ENCODE measurements at places on chromosomes 11 and 22.

- no peak for DNase-seq
Observed at GRCh38 chr11:7450836-7451235, 34.5 kb upstream of the OLFML1 start.

DNA sequence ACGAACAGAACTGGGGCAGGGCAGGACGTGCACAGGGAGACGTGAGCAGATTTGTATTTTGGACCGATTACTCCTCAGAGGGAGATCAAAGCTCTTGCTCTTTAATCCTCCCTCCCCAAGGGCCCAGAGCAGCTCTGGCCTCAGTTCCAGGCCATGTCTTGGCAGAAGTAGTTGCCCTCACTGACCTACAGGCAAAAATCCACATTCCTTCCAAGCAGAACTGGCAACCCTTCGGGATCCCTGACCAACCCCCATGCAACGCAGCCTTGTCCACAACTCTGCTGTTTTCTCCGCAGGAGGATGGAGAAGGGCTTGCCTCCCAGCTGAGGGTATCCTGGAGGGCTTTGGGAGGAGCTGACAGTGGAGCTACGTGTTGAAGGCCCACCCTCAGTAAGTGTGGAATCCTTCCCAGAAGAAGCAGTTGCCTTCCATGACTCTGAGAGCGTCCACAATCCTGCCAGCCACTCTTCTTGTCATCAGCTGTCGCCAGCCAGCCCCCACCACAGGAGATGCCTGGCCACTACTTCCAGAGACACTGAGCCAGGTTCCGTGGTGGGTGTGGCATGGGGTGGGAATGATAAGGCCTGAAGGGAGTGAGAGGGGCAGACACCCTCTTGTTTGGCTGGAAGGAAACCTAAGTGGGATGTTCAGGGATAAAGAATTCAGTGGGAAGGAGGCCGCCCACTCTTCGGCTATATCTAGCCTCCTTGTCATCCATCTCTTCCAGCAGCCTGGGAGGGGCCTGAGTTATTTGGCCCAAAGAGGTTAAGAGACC is 68.1 kb downstream of the PDE2A start:
- DNase-seq: no peak

- DNase-seq: no peak
Observed at GRCh38 chr11:74412733-74413359, 14.6 kb upstream of the PGM2L1 start.

DNA sequence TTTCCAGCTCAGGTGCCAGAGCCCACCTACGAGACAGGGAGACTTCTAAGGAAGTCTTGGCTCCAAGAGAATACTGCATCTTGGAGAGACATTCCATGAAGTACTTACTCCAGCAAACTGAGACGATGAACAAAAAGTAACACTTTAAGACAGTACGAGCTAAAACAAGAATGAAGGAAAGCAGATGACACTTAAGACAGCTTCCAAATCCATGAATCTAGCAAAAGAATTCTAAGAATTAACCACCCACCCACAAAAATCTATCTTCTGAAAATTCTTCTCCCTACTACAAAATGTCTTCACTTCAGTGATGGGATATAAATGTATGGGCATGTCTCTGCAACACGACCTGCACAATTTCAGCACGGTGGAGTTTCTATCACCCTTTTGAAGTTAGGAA is 132.9 kb downstream of the C11orf58 start:
- no peak for DNase-seq

DNA sequence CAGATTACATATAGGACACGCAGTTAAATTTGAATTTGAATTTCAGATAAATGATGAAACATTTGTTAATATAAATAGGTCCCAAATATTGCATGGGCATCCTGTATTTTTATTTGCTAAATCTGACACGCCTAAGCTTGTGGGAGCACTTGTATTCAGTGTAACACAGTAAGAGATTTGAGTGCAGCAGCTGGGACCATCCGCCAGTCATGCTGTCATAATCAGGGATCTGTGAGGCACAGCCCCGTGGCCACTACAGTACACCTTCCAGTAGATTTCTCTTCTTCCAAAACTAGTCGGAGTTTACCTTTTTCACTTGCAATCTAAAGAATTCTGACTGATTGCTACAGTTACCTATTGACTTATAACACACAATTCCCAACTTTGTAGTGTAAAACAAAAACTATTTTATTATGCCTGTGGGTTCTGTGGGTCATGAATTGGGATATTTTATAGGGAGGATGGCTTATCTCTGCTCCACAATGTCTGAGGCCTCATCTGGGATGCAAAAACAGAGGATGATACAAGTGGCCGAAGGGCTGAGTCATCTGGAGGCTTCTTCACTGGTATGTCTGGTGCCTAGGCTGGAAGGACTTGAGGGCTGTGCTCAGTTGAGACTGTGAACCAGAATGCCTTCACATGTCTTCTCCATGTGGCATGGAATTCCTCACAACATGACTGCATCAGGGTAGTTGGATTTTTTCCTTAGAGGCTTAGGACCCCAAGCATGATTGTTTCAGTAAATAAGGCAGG is 74.1 kb downstream of the PRSS23 start:
- DNase-seq: no peak

DNA sequence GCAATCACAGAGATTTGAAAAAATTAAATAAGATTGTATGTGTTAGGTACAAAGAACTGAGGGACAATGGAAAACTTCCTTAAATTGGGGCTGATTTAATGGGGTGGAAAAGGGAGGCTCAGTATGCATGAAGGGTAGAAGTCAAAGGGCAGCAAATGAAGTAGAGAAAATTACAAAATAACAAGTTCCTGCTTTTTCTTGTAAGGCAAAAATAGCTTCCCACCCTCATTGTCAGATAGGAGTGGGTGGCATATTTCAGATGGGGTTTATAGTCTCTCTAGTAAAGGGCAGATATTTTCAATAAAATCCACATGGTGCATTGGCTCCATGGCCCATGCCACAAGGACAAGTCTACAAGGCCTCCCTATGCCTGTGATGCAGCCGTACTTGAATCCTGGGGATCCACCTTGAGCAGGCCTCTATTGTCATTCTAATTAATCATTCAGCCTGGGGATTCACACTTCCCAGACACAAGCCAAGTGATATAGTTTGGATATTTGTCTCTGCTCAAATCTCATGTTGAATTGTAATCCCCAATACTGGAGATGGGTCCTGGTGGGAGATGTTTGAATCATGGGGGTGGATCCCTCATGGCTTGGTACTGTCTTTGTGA is 36.7 kb upstream of the SESN3 start:
- DNase-seq: no peak

DNA sequence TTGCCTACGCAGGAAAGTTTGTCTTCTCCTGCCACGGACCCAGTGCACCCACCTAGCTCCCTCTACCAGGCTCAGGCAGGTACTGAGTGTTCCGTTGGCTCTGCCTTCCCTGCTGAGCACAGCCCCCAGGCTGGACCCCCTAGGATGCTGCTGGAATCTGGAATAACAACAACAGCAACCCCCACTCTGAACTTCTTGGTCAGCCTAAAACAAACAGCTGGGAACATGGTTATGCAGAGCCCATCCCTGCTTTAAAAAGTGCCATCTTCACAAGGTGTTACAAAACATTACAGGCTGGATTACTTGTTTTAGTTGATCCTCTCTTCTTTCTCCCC is 1.8 kb downstream of the OPCML start:
- DNase-seq: no peak

GRCh38 chr11:67376873-67377808 is 3.7 kb upstream of the CLCF1 start:
- DNase-seq: no peak

- no peak for DNase-seq
Observed at GRCh38 chr11:119155733-119156492, 7.1 kb downstream of the ABCG4 start.

- no peak for DNase-seq
Observed at GRCh38 chr11:72237112-72237931, 6.7 kb downstream of the PHOX2A start.

GRCh38 chr11:86070142-86071056 is 1.5 kb upstream of the PICALM start:
- no peak for DNase-seq

GRCh38 chr11:2684581-2684980 is 15.2 kb downstream of the KCNQ1OT1 start:
- no peak for DNase-seq

- DNase-seq: no peak
Observed at GRCh38 chr11:109856928-109857327, 236.3 kb upstream of the ZC3H12C start.

DNA sequence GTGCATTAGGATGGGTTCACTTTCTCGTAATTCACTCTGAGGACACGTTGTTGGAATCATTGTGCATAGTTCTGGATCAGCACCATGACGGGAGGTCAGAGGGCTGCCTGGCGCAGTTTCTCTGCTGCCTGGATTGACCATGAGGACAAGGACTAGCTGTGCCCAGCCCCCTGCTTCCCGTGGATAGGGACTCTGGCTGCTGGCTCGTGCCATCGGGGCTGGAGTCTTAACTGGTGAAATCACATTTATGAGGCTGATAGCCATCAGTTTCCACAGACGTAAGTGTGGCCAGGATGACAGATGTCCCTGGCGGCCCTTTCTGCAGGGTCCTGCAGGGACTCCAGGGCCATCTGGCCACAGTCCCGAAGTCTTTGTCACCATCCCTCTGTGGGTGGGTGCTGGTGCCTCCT is 24.1 kb upstream of the GRAMD4 start:
- no peak for DNase-seq

GRCh38 chr22:41975299-41976069 is 6.2 kb downstream of the SEPTIN3 start:
- no peak for DNase-seq

DNA sequence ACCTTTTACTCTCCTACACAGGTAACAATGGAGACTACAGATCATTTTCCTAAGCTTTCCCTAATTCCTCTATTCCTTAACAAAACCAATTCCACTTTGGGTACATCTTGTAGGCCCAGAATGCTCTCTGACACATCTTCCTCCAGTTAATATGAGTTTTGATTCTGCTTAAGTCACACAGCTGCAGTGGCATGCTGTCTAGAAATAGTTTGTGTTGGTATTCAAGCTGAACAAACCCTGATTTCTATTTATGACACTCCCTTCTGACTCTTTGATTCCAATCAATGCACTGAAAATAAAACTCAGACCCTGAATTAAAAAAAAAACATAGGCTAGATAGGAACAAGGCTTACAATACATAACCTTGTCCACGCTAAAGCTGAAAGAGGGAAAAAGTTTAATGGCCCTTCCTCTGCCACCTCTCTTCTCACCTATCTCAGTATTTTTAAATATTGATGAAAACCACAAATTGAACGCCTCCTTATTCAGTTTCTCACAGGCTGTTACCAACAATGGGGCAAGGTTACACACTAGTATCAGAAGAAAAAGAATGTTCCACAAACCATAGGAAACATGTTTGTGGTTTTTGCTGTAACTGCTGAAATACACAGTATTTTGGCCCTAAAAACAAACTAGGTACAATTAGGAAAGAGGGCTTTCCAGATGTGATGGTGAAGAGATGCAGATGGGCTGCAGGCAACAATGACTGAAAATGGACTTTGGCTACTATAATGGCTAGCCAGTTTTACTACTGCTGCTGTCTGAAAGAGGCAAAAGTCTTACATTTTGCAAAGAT is 35.7 kb upstream of the GAB2 start:
- DNase-seq: no peak

DNA sequence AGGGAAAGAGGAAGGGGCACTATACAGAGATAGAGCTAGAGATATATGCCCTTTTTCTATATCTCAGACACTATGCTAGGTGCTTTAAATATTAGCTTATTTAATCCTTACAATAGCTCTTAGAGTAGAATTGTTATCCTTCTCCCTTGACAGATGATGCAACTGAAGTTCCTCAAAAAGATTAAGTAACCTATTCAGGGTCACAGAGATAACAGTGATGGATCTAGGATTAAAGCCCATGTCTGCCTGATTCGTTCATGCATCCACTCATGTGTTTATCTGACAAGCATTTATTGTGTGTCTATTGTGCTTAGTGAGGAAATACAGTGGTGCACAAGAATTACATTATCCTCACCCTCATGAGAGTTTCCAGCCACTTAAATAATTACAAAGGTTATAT is 8.7 kb downstream of the CCDC83 start:
- DNase-seq: no peak

DNA sequence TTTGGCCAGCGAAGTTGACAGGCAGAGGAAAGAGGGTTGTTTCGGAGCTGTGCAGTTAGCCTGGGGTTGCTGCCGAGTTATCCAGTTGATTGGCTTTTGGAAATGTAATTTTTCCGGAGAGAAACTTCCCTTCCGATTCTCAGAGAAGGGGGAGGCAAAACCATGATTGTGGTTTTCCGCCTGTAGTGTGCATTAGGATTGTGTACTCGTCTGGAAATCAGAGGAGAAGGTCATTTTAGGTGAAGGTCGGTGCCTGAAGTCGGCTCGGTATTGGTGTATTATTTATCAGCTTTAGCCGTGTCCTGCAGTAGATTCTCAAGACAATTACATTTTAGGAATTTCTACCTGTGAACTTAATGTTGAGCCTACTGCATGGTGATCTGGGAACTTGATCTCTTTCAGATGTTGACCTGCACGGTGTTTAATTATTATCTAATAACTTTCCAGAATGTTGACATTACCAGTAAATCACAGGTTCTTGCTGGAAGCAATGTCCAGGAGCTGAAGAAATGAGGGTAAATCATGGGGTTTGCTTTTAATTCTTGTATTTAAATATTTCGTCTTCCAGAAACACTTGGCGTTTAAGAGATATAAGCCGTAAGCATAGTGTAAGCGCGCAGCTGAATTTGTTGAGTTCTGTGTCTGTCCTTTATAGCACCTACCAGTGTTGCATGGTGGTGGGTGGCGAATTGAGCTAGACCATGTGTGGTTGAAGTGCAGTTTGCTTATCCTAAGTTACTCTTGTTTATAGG is 1.3 kb downstream of the ARHGEF12 start:
- DNase-seq: no peak

- peak; percentile 7 for DNase-seq
Observed at GRCh38 chr22:19688301-19689290, 25.7 kb upstream of the SEPTIN5 start.

DNA sequence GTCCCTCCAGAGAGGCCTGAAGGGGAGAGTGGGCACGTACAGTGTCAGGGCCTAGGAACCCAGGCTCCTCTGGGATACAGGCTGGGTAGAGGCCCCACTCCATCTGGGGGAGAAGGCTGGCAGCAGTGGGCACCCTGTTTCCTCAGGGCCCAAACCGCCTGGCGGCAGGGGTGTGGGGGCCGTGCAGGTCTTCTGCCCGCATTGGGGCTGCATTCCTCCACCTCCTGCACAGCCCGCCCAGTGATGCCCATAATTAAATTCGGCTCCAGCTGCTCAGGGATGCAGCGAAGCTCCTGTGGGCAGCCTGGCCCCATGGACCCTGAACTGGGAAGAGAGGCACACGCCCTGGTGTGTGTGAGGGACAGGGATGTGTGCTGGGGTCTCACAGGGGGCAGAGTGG is 35.4 kb downstream of the KCNQ1OT1 start:
- DNase-seq: no peak

DNA sequence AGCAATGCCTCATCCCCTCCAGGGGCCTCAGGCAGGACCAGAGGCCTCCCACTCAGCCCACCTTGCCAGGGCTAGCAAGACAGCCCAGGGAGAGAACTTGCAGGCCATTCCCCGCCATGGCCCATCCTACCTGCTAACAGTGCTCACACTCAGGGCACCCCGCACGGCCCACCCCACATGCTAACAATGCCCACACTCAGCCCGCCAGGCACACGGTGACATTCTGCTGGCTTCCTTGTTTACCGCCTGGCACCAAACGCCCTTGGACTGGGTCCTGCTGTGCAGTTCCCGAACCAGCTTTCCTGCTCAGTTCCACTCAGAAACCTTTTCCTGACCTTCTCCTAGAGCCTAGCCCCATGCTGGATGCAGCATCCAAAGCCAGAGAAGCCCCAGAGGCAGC is 33.5 kb upstream of the FADD start:
- no peak for DNase-seq

- no peak for DNase-seq
Observed at GRCh38 chr11:126341760-126342161, 13.7 kb upstream of the ST3GAL4 start.

All from HEK293T (cell line).